ENCODE measurements at places on chromosomes 4 and X.

DNA sequence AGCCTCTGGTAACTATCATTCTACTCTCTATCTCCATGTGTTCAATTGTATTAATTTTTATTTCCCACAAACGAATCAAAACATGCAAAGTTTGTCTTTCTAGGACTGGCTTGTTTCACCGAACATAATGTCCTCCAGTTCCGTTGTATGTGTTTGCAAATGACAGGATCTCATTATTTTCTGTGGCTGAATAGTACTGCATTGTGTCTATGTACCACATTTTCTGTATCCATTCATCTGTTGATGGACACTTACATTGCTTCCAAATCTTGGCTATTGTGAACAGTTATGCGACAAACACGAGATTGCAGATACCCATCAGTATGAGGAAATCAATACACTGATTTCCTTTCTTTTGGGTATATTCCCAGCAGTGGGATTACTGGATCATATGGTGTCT, 8.4 kb upstream of the LDOC1 start:
- DNase-seq = no peak

DNA sequence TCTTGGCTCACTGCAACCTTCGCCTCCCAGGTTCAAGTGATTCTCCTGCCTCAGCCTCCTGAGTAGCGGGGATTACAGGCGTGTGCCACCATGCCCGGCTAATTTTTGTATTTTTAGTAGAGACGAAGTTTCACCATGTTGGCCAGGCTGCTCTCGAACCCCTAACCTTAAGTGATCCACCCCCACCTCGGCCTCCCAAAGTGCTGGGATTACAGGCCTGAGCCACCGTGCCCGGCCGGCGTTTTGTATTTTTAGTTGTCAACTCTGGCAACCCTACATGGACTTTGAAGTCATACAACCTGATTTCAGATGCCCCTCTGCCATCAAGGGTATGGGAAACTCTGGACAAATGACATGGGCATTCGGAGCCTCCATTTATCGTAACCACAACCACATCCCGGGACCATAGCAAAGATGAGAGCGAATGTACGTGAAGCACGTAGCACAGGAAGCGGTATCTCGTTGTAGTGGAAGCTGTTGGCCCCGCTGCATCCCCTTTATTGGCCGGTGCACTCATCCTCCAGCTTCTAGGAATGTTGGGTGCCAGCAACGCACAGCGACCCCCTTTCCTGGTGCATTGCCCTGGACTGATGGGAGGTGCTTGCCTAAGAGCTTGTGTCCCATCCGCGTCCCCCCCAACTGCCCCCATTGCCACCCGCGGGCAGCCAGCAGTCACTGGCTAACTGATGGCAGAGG, 109.2 kb downstream of the PHKA2 start:
- no peak for DNase-seq

GRCh38 chr4:41043465-41043864, 170.9 kb downstream of the APBB2 start:
- DNase-seq = no peak

DNA sequence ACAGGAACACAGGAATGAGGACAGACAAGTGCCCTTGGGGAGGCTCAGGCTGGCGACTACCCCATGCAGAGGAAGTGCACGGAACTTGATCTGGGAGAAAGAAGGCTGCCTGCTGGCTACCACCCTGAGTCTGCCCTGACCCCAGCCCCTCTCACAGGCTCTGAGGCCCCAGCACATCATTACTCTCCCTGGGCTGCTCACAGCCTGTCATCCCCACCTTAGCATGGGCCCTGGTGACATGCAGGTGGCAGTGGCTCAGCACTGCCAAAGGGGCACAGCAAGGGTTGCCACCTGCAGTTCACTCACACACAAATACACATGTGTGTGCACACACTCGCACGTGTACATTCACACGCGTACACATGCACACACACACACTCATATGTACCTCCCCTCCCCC, 26.1 kb upstream of the MAMLD1 start:
- DNase-seq = no peak

DNA sequence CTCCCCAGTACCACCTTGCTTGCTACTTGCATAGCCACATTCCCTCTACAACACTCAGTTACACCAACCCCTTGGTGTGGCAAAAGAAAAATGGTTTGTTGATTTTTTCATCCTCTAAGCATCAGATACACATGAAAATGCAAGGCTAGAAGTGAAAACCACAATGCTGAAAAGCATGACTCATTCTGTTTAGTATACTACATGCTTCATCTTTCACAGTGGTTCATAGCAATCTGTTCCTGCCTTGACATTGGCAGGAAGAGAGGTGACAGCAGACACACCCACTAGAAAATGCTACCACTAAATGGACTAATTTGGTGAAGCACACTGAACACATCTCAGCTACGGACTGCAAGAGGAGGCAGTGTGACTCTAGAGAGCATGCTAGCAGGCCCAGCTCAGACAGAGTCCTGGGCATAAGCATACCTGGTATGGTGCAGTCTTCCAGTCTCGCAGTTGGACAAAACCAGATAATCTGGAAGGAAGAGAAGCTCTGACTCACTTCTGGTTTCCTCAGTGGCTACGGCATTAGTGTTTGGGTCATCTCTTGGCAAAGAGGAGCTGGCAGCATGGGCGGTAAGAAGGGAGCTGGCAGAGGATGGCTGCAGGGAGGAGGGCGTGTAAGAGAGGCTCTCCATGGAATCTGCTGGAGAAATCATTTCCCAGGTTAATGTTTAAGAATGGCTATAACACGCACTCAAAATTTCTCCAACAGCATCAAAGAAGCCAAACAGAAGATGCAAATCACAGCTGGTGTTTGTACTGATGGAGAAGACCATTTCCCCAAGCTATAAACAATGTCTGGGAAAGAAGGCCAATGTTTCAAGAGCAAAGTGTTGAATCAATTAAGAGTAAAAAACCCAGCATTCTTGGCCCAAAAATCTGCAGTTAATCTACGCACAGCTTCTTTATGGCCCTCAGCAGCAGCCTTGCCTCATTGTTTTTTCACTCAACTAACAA, 37.8 kb downstream of the GAB3 start:
- DNase-seq = no peak

GRCh38 chr4:53314252-53314651, 51.6 kb downstream of the SCFD2 start:
- DNase-seq = no peak

DNA sequence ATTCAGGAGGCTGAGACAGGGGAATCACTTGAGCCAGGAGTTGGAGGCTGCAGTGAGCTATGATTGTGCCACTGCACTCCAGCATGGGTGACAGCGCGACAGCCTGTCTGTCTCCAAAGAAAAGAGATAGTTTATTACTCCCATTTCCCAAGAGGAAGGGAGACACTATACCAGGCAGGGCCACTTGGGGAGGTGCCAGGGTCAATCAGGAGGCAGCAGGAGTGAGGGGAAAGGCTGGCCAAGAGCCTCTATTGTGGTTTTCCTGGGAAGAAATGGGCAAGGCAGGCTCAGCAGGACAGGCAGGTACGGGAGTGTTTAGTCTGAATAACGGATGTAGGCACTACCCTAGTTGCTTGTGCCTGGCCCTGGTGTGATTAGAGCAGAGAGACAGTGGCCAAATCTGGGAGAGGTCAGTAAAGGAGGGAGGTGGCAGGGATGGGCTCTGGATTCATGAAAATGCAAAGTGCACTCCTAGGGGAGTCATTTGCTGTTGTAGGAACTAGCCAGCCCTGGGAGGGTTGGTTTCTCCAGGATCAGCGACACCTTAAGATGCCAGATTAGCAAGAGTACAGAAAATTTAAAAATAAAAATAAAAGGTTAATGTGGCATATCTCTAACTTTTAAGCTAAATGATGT, 20.2 kb upstream of the CDKN2AIP start:
- DNase-seq = no peak

DNA sequence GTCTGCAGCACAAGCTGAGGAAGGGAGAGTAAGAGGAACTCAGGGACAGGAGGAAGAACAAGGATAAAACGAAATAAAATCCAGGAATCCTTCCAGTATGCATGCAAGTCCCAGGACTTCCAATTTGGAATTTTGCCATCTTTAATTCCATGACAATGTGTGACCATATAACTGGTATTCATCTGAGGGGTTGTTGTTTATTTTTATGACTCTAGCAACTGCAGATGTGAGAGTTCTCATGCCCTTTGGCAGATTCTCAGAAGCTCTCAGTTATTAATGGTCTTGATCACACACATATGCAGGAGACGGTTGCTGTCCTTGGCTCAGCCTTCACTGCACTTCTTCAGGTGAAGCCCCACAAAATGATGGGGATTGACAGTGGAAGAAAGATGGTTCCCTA, 148.2 kb downstream of the SMIM20 start:
- no peak for DNase-seq

- DNase-seq = no peak
These were observed 173.8 kb downstream of the ADGRL3 start for GRCh38 chr4:61373901-61374440.

GRCh38 chrX:25536307-25536970, 520.7 kb upstream of the ARX start:
- no peak for DNase-seq

DNA sequence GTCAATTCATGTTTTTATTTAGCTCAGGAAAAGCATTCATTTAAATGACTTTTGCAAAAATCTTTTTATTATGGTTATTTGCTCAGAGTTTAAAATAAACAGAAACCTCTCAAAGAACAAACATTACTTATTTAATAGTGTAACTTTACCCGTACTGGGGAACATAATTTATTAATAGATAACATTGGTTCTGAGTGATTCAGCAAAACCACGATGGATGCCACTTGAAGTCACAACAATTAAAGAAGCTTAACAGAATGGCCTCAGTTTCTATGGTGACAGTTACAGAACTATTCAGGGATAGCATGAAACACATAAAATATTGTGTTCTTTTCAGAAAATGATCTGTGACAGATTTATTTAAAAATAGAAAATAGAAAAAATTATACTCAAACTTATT, 368.7 kb downstream of the CCSER1 start:
- DNase-seq = no peak

- DNase-seq = no peak
These were observed 179.2 kb downstream of the SLC7A11 start for GRCh38 chr4:138062929-138063328.

- no peak for DNase-seq
These were observed 78.7 kb downstream of the CLNK start for GRCh38 chr4:10605746-10606482.

DNA sequence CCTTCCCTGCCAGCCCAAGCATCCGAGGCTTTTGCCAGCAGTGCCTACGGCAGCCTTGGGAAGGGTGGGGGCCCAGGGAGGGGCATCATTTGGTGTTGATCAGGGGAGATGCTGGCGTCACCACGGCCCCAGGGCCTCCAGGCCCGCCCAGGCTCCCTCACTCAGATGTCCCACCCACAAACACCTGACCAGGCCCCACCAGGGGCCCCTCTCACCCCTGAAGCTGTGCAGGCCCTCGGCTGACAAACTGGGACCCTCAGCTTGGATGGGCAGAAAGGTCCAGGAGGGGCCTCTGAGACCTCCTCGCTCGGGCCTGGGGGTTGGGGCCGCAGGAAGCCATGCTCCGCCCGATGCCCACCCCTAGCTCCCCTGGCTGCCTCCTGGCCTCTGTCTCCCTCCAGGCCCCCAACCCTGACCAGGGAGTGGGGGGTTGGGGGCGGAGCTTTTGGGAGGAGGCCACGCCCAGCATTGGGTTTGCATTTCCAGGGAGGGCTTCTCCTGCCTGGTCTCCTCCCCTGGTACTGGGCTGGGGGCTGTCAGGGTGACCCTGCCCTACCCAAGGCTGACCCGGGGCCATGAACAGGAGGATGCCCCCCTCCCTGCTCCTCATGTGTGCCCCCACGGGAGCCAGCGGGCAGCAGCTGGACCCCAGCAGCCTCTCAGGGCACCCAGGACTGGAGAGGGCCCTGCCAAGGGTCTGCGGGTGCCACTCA, 33.4 kb upstream of the SPON2 start:
- DNase-seq = no peak

DNA sequence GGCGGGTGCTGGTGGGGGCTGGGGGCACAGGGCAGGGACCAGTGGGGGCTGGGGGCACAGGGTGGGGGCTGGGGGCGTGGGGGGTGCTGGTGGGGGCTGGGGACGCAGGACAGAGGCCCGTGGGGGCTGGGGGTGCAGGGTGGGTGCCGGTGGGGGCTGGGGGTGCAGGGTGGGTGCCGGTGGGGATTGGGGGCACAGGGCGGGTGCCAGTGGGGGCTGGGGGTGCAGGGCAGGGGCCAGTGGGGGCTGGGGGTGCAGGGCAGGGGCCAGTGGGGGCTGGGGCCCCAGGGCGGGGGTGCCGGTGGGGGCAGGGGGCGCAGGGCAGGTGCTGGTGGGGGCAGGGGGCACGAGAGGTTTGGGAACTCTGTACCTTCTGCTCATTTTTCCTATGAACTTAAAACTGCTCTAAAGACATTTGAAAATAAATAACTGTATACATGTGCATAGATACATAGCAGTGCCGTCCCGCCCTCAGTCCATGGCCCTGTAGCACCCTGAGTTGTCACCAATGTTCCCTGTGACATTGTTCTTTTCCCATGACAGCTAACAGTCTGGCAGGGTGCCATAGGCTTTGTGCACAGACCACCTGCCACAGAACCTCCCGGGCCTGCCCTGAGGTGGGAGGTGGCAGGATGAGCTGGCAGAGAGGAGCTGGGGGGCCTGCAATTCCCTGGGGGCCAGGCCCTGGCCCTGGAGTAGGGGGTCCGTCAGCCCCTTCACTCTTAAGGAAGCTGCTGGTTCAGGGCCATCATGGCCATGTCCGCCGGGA, 35.6 kb upstream of the ADRA2C start:
- no peak for DNase-seq

- no peak for DNase-seq
These were observed 53.3 kb downstream of the RFC1 start for GRCh38 chr4:39312816-39313215.

Data from activated CD8-positive, alpha-beta memory T cell treated with anti-CD3 and anti-CD28 coated beads for 48 hours (primary cell).